ENCODE measurements at places on chromosomes 3 and 15.

DNA sequence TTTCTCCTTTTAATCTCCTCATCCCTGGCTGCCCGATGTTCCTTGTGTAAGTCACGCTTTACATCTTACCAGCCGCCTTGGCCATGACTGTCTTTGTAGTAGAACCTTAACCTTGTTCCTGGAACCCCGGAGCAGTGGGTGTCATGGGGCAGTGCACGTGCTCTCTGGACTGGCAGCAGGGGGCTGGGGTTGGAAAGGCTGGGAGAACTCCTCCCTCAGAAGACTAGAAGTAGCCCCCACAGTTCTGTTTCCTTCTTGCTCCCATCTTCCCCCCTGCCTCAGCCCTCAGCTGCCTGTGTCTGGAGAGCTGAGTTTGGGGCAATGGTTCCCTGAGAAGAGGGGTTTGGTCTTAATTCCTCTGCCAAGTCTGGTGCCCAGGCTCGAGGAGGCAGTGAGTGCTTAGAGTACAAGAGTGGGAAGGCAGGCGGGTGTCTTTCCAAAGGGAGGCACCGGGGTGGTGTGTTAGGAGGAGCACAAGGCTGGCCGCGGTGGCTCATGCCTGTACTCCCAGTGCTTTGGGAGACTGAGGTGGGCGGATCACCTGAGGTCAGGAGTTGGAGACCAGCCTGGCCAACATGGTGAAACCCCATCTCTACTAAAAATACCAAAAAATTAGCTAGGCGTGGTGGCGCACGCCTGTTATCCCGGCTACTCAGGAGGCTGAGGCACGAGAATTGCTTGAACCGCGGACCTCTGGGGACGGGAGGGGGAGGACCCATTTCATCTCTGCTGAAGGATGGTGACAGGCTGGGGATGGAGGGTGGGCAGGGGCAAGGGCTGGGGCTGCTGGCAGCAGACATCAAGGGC, 100.4 kb downstream of the VGLL4 start:
- no peak for DNase-seq

DNA sequence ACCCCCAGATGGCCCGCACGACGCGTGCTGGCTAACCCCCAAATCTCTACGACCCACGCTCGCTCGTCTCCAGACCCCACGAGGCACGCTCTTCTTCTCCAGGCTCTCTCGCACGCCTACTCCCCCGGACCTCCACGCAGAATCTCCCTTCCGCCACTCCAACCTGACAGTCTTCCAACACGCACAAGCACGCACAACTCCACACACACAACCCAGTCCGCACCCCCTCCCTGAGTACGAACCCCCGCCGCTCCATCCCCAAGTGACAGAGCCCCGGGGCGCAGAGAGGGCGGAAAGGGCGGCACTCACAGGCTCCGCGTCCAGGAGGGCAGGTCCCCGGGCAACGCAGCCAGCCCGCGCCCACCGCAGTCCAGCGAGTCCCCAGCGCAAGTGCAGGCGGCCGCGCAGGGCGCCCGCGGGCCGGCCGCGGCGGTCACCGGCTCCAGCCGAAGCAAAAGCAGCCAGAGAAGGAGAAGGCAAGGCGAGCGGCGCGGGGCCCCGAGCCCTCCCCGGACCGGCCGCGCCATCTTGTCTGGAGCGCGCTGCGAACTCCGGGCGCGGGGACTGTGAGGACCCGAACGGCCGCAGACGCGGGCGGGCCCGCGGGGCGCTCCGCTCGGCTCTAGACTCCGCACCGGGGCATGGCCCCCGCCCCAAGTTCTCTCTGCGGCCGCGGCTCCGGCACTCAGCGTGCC, 794 bp downstream of the LRIG1 start:
- DNase-seq = peak; percentile 88

DNA sequence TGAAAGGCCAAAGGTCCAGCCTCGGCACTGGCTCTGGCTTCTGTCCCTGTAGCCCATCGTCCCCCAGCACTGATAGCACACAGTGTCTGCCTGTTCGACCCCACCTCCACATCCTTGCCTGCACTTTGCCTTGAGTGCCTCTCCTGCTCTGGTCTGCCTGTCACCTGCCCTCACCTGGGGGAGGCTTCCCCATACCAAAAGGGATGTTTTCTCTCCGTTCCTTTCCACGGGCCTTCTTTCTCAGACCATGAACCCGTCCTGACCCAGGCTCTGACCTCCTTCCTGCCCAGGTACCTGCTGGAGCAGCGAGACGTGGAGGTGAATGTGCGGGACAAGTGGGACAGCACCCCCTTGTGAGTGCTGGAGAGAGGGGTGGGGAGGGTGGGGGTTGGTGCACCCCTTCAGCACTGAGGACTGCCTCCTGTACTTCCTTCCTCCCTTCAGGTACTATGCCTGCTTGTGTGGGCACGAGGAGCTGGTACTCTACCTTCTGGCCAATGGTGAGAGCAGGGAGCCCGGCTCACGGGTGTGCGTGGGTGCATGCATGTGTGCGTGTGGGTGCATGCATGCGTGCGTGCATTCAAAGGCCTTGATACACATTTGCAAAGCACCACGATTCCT, 1.5 kb downstream of the ABTB1 start:
- no peak for DNase-seq

GRCh38 chr15:58724466-58724865, 25.0 kb downstream of the ADAM10 start:
- DNase-seq = no peak

DNA sequence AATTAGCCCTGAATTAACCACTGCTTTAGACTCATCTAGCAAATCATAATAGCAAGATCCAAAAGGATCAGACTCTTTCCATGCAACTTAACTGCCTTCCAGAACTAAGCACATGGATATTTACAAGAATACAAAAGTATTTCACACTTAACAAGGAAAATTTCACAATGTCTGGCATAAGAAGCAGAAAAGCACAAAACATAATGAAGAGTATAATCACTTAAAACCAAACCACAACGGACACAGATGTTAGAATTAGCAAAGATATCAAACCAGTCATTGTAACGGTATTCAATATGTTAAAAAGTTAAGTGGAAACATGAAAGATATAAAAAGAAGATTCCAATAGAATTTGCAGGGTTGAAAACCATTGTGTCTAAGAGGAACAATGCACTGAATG, 51.5 kb upstream of the COL6A6 start:
- DNase-seq = no peak

GRCh38 chr15:97504031-97504792, 456.3 kb upstream of the ARRDC4 start:
- DNase-seq = no peak

GRCh38 chr3:175336406-175337133, 477.4 kb downstream of the NAALADL2 start:
- no peak for DNase-seq

DNA sequence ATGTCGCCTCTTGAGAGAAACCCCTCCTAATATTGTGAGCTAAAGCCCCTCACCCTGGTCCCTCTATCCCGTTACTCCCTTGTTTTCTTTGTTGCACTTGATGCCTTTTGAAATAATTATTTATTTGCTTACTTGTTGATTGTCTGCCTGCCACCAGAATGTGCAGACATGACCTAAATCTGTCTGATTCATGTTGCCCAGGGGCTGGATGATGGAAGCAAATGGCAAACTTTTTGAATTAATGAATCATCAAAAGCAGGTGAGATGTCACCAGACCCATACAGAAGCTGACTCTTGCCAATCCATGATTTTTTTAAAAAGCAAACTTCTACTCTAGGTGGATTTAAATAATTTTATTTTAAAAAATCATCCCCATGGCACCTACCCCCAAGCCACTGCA, 49.3 kb downstream of the GRIP2 start:
- no peak for DNase-seq

DNA sequence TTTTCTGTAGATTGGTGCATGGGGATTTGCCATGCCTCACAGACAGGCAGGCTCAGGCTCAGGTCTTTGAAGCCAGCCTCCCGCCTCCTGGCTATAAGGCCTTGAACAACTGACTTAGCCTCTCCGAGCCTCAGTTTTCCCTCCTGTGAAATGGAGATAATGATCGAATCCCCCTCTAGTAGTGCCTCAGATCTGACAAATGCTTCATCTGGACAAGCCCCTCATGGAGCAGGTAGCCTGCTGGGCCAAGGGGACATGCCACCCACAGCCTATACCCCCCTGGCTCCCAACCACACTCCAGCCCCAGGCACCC, 68.1 kb upstream of the LCTL start:
- DNase-seq = no peak

DNA sequence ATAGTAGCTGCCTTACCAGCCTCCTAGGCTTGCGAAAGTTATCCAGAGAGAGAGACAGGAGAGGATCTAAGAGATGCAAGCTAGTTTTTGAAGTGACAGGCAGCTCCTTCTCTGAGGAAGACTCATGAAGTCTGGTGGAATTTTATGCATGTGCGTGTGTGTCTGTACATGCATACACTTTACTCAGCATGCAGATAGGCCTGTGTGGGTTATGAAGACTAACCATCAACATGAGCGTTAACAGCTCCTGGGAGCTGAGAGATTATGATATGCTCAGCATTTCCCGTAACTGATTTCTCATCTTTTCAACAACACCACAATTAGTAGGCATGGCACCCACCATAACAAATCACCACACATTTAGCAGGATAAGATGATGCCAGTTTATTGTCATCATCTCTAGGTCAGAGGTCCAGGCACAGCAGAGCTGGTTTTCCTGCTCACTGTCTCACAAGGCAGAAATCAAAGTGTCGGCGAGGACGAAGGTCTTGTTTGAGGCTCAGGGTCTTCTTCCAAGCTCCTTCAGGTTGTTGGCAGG, 239.5 kb downstream of the CACNA2D3 start:
- no peak for DNase-seq

GRCh38 chr3:123640740-123641462, 56.0 kb upstream of the HACD2 start:
- peak; percentile 18 for DNase-seq

- DNase-seq = no peak
Measured at GRCh38 chr3:7368597-7368996, 507.7 kb downstream of the GRM7 start.

- DNase-seq = no peak
Measured at GRCh38 chr3:13792051-13792490, 87.8 kb downstream of the WNT7A start.

DNA sequence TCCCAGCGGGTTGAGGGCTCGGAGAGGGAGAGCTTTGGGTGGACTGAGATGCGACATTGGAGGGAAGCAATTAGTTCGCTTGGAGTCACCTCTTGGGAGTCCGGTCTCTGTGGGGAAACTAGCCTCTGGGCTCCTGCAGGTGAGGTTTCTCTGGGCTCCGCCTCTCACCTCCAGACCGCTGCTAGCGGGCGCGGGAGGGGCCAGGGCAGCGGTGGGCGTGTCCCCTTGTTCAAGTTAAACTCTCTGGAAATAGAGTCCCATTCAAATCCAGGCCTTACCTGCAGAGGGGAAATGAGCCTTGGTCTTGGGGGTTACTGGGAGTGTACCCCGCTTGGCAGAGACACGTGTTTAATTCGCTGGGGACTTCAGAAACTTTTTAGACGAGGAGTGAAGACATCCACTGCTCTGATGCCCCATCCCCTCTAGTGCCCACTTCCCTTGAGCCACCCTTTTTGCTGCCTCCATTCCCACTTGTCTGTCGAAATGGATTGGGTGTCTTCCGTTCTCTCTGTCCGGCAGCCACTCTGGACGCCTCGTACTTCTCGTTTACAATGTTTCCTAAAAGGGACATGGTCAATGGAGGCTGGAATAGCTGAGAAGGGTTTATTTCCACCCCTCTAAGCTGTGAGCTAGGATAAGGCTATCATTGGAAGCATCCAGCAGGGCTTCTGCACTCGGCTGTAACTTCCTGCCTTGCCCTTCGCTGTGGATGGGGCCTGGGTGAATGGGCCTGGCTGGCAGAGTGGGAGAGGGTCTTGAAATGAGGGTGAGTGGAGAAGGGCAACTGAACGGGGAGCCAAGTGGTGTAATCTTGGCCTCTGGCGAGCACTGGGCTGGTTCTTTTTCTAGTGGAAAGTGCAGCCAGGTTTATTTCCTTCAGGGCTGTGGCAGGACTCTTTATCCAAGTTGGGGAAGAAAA, 1.1 kb downstream of the MITF start:
- no peak for DNase-seq
